ENCODE measurements at places on chromosomes 7 and 10. TPM values are rescaled to one million over a fixed set of nuclear protein-coding genes. Genes with fewer than 3 reads are reported as not detected.

Gene MYO3A
- total RNA-seq = 0.29 TPM

Gene JAKMIP3
- 0.60 TPM for total RNA-seq

Gene MOGAT3
- total RNA-seq = not detected

Gene DDX50
- total RNA-seq = 39.3 TPM

Gene HOXA13
- not detected for total RNA-seq

Gene WDFY4
- 6.8 TPM for total RNA-seq

Gene DEPP1
- total RNA-seq = 58.8 TPM

DNA sequence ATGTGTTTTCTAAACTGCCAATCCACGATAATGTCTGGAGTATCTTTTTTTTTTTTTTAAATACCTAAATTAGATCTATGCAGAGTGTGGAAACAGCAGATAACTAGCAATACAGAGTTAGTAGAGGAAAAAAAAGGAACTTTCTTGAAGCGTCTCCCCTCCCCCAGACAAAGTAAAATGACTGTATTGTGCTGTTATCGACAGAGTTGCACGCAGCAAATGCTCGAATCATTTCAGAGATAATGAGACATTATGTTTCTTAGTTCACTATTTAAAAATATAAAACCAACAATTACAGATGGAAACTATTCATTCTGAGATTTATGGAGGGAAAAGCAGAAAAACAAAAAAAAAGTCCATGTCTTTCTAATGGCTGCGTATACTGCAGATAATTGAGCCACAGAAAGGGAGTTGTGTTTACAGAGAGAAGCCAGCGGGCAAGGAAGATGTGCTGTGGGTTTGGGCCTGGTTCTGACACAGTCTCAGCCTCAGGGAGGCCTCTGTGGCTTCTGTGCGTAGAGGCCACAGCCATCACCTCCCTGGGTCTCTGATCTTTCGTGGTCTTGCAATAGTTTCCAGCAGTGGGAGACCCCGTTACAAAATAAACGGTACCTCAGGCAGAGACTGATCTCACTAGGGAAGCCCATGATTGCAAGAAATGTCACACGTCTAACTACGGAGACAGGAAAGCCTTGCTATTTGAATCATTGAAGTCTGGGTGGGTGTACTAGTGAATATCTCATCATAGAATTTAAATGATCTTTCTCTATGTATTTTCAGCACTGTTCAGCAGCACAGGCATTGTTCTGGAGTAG, 19.1 kb upstream of the KLF6 start:
- DNase-seq = no peak

- DNase-seq = no peak
Observed at GRCh38 chr10:113317489-113317888, 235.4 kb upstream of the HABP2 start.

DNA sequence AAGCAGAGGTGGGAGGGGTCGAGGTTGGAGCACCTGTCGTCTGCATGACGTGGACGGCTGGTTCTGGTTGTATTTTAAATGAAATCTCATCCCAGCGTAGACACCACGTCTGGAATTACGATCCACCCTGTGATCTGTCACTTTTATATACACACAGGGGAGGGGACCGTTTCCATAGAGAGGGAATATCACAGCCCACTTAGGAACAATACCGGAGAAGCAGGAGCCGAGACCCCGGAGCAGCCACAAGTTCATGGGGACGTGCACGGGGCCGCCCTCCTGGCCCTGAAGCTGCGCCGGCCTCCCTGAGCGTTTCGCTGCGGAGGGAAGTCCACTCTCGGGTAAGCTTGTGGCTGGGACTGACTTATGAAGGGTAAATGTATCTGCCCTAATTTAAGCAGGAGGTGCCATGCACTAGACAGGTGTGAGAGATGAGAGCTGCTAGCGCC, at the start of gene UCN3:
Gene UCN3 (plus strand): TSS at position 77 of the 449 bp plus-strand sequence. CDS start 8,755 bp downstream, outside the sequence.
- DNase-seq = no peak

DNA sequence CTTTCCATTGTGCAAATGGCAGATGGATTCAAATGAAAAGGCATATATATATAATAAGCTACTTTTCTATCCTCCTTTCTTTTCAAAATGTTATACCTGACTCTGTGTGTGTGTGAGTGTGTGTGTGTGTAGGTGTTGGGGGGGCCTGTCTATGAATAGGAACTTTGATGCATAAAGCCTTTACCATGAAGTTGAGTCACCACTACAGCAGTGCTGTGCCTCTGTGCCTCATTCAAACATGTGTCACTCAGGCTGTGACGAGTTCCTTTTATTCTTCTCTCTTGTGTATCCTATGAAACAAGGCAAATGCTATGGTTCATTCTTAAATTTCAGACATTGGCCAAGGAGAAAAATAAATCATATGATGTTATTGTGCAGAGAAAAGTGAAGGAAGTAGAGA, 52.7 kb upstream of the DKK1 start:
- no peak for DNase-seq

DNA sequence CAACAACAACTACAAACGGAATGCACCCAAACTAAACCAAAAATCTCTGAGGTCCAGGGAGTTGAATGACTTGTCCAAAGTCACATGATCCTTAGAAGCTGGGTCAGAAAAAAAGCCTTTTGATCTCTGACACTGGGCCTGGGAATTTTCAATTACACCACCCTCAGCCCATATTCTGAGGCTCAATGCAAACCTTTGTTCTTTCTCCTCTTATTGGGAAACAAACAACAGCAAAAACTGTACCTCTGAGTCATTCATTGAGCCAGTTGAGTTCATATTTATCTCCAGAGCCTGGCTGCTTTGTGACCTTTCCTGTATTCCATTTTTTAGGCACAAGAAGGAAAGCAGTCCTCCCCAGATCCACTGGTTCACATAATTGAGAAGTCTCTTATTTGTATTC, 51.2 kb upstream of the SORCS1 start:
- no peak for DNase-seq

DNA sequence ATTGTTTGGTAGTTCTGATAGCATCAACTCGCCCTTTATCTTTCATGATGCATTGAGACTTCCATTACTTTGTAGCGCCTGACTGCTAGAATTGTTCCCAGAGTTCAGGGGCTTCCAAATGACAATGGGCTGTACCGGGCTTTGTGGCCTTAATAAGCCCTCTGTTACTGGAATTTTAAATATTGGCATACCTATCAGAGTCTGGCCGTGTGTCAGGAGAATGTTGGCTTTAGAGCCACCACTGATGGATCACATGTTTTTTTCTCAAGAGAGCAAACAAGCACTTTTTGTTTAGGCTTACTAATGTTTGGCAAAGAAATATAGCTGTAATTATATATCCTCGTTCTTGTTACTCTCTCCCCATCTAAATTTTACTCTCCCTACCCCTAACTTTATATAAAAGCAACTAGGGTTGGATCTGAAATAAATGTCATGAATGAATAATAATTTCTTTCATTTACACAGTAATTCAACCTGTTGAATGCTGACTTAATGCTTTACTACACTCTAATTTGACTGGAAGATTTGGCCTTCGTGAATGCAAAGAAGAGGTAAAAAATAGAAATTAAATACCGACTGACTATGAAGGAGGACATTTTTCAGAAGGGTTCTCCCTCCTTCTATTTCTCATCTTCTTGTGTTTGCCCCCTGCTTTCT, 396.7 kb downstream of the AUTS2 start:
- no peak for DNase-seq

- DNase-seq = no peak
Observed at GRCh38 chr7:146492017-146492416, 375.4 kb downstream of the CNTNAP2 start.

DNA sequence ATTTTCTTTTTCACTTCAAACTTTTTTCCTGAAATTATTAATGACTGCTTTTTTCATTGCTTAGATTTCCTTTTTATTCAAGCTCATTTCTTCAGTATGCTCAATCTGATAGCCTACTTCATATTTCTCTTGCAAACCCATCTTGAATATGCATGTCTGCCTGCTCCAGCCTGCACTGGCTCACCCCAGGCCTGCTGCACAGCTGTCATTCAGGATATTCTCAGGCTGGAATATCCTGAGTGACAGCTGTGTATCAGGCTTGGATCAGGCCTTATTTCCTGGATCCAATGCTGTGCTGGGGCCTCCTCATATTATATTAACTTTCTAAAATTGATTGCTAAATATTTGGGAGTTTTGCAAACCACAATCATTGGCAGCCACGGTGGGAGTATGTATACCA, 120.2 kb upstream of the TNS3 start:
- no peak for DNase-seq

- no peak for DNase-seq
Observed at GRCh38 chr10:22856444-22857074, 71.3 kb upstream of the ARMC3 start.
